Activated T-cell treated with anti-CD3 and anti-CD28 coated beads, Interleukin-2, amount 50 U/mL, for 72 hours (primary cell): ENCODE measurements at places on chromosomes 3 and 15.

DNA sequence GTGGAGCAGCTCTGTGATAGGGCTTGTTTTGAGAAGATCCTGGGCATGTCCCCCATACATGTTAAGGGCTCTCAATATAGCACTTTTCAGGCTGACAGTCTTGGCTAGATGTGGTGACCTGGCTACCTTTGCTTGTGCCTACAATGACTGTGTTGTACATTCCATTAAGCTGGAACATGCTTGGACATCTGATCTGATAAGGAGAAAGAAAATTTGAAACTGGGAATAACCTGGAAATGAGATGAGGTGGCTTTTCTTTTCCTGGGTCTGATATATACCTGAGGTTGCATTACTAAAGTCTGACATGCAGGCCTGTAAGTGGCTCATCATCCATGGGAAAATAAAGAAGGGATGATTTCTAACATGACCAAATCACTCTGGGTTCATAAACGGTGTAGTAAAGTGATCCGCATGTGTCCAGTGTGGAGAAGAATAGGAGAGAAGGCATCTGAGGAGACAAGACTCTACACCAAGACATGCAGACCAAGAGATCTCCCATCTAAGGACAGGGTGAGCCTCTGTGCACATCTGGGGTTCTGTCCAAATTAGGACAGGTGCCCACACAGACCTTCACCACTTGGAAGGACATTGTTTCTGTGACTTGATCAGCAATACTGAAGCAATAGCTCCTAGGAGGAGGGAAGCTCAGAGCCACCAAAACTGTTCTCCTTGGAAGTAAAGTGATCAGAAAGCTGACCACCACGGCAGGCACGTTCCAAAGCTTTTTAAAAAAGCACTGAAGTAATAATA, 62.0 kb downstream of the KLHL6 start:
- no peak for DNase-seq

GRCh38 chr3:82067420-82067819, 306.0 kb upstream of the GBE1 start:
- DNase-seq = no peak

- no peak for DNase-seq
Measured at GRCh38 chr3:67123914-67124313, 125.8 kb downstream of the KBTBD8 start.

GRCh38 chr3:135106445-135106844, 311.4 kb downstream of the EPHB1 start:
- DNase-seq = no peak

- DNase-seq = no peak
Measured at GRCh38 chr3:8482960-8483665, 18.5 kb upstream of the LMCD1 start.

- no peak for DNase-seq
Measured at GRCh38 chr3:64825404-64826120, 137.8 kb upstream of the ADAMTS9 start.

GRCh38 chr15:31034152-31034551, 42.7 kb upstream of the MTMR10 start:
- no peak for DNase-seq

- DNase-seq = no peak
Measured at GRCh38 chr15:68345481-68345880, 67.9 kb downstream of the FEM1B start.

GRCh38 chr3:4656059-4656458, 162.9 kb downstream of the ITPR1 start:
- peak; percentile 15 for DNase-seq

DNA sequence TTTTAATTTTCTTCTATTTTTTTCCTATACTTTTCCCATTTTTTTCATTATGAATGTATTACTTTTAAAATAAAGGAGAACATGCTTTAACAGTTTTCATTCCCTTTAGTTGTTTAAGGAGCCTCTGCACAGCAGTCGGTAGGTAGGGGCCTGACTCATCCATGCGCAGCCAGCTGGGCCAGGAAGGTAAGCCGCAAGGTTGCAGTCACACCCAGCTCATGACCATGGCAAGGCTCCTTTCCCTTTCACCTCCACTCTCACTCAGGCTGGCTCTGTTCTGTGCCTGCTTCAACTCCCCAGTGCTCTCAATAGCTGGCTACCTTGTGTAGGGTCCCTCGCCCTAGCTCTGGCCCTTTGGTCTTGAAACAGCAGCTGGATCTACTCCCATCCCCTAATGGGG, 17.4 kb upstream of the ANKRD34C start:
- DNase-seq = no peak

- no peak for DNase-seq
Measured at GRCh38 chr3:171883257-171883892, 40.2 kb downstream of the TMEM212 start.

- DNase-seq = no peak
Measured at GRCh38 chr3:93906245-93906644, 67.5 kb downstream of the PROS1 start.

DNA sequence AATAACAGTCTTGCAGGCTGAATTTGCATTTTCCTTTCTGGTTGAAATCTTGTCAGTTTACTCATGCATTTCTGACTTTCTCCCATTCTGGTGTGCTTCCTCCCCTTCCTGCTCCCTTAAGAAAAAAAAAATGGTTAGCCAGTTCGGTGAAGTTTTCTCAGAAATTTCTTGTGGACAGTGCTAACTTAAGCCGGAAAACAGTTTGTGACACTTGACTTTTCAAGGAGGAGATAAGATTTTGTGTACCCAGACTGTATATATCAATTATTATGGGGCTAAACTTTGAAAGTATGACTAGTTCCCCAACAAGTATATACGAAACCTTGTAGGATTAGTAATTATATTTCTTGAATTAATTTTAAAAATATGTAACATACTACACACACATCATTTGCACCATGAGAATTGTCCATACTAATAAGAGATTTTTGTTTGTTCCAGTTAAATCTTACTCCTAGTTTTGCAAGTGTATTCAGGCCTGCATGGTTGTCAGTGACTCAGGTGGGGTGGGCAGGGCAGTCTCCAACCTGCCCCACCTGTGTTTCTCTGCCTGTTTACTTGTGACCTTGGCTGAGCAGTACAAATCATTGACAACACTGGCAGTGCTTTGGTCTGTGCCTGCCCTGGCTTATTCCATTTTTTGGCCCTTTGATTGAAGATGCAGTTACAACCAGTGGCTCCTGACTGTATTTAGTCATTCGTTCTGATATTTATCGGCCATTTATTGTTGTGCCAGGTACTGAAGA, 19.1 kb downstream of the UBE2E1 start:
- no peak for DNase-seq

DNA sequence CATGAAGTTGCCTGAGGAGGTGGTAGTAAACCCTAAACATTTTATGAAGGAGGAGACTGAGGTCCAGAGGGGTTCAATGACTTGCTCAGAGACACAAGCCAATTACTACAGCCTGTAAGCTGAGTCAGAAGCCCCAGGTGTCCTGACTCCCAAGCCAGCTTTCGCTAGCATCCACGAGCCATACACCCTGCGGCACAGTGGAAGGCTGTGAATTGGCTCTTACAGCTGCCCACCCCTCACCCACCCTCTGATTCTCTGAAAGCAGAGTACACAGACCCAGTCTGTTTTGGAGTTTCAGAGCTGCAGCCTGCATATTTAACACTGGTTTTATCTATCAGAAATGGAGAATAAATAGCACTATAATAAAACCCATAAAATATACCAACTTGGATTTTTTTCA, 253.4 kb downstream of the IGSF11 start:
- no peak for DNase-seq

- no peak for DNase-seq
Measured at GRCh38 chr15:42148808-42149492, 7.5 kb downstream of the PLA2G4F start.
